ENCODE measurements at places on chromosomes 6 and 20.

GRCh38 chr6:107198631-107199416, 83.5 kb upstream of the BEND3 start:
- DNase-seq, result no peak

DNA sequence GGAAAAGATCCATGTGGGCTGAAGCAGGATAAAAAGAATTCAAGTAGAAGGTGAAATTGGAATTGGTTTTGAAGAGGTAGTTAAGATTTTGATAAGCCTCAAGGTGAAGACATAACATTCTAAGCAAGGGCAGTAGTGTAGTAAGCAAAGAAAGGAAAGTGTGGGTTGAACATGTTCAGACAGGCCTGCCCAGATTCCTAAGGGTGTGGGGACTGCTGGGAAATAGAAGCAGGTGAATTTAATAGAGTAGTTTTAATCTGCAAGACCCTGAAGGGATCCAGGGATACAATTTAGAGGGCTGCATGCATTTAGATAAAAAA, 19.1 kb downstream of the TAB2 start:
- no peak for DNase-seq

- DNase-seq, result no peak
These were observed 130.1 kb downstream of the IPCEF1 start for GRCh38 chr6:154226461-154226860.

DNA sequence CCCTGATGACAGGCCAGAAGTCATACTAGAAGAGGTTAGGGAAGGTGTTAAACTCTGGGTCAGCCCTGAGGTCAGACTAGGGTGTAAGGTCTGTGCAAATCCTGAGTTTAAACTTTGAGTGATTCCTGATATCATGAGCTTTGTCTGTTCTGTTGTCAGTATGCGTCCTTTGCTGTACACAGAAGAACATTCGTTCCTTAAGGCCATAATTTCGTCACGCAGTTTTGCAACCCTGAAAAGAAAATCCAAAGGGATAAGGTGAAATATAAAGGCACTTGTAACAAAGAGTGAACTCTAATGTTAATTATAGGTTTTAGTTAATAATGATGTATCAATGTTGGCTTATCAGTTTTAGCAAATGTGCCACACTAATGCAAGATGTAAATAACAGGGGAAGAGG, 2.3 kb downstream of the DST start:
- no peak for DNase-seq

- no peak for DNase-seq
These were observed 181.5 kb upstream of the LAMP5 start for GRCh38 chr20:9332791-9333479.

DNA sequence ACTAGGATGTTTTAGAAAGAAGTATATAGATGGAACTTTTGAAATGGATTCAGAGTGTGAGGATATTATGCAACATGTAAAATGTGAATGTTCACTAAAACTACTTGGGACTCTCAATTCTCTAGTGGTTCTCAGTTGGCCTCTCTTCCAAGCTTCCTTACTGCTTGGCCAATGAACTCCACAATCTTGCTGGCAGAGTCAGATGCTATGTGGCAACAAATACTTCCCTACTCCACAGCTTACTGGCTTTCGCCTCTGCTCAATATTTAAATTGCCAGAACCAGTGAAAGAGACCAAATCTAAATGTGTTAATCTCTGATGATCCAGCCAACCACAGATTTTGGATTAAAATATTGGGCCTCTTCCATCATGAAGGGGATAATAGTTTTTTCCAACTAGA, 138.4 kb downstream of the HTR1B start:
- no peak for DNase-seq

GRCh38 chr20:49680484-49680883, 33.2 kb downstream of the B4GALT5 start:
- DNase-seq, result no peak

DNA sequence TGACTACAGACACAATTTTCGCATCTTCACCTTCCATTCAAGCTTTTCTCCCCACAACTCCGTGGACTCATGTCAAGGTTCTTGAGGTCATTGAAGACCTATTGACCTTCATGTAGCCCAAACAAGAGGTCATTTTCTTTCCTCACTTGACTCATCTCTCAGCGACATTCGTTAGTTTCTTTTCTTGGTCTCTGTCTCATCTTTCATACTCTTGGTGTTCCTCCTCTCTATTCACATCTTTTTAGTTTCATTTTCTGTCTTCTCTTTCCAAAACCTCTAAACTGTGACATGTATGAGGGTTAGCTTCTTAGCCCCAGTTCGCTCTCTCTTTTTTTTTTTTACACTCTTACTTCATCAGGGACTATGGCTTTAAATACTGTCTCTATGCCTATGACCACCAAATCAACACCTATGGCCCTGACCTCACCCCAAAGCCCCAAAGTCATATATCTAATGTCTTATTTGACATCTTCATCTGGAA, 128.6 kb upstream of the BACH2 start:
- DNase-seq, result no peak

- DNase-seq, result no peak
These were observed 94.6 kb downstream of the EPB41L2 start for GRCh38 chr6:130968476-130968875.

DNA sequence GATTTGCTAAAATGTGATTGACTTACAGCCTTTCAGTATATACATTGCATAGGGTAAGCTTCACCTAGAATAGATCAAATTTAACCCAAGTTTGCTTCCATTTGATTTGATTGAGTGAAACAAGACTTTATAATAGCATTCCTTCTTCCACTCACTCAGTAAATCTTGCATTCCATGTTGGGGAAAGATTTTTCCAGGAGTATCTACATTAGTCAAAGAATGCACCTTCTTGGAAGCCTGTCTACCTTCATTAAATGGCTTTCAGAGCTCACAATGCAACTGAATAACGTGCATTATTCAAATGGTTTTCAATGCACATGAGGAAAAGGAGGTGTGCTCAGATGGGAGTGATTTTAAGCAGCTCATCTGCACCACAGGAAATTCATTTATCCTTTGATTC, 38.3 kb upstream of the TSHZ2 start:
- no peak for DNase-seq

DNA sequence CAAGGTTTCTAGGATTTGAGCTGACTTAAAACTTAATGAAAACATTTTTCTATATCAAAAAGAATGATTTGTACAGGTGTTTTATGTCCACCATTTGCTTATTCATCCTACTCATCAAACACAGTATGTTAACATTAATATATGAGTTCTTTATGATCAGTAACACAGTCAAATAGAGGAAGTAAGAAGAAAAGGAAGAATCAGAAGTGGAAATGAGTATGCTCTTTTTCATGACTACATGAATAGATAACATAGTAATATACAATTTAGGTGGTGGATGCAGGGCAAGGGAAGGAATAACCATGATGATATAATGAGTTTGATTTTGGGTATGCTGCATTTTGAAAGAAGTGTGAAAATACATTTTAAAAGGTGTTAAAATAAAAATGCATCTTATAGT, 16.5 kb downstream of the KPNA5 start:
- no peak for DNase-seq

GRCh38 chr6:145042559-145042958, 692.8 kb downstream of the EPM2A start:
- DNase-seq, result no peak

- no peak for DNase-seq
These were observed 60.4 kb downstream of the SOBP start for GRCh38 chr6:107550241-107550840.

GRCh38 chr6:42257063-42257462, 39.4 kb upstream of the MRPS10 start:
- DNase-seq, result no peak

- DNase-seq, result no peak
These were observed 1.1 kb upstream of the TCF15 start for GRCh38 chr20:611047-611842.

DNA sequence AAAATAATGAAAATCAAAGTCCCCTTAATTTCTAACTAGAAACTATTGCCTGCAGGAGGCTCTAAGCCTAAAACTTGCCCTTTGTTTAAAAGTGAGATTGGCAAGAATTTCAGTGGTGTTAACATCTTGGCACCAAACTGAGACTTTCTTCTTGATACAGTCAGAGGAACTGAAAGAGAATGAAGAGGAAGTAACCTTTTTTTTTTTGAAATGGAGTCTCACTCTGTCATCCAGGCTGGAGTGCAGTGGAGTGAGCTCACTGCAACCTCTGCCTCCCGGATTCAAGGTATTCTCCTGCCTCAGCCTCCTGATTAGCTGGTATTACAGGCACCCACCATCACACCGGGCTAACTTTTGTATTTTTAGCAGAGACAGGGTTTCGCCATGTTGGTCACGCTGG, 3.6 kb downstream of the DOP1A start:
- DNase-seq, result no peak

- no peak for DNase-seq
These were observed 68.4 kb downstream of the RSPO3 start for GRCh38 chr6:127186889-127187288.

DNA sequence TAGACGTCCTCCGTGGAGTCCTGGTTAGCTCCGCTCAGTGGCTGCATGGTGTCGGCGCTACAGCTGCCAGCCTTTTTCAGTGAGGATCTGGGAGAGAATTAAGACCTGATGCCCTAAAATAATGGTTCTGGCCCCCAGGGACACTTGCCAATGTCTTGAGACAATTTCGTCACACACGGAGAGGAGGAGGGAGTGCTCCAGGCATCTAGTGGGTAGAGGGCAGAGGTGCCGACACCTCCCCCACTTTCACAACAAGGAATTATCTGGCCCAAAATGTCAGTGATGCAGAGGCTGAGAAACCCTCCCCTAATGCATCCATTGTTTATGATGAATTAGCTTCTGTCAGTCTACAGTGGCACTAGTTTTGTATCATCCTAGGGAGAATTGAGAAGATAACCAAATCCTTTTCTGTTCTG, 24.4 kb downstream of the TMEM181 start:
- no peak for DNase-seq

DNA sequence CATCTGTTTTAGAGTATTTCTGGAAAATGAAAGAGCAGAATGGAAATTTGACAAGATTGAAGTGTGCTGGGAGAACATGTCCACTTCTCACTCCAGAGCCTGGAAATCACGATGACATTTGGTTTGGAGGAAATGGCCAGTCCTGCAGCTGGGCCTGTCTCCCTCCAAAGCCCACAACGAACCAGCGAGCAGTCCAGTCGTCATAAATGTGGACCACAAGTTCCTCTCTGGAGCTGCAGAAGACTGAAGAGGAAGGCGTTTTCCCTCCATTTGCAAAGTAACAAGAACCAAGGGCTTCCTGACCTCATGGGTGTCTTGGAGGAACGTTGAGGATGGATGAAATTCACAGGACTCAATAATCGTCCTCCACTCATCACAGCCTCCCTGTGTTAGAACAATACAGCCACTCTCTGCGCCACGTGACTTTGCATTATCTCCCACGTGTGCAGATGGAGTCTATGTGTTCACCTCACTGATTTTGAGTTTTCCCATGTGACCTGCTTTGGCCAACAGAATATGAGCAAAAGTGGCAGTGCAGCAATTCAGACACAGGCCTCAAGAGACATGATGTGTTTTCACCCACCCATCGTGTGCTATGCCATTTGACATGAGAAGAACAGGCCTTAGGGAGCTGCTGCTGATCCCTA, 9.1 kb upstream of the SPATS1 start:
- DNase-seq, result no peak

DNA sequence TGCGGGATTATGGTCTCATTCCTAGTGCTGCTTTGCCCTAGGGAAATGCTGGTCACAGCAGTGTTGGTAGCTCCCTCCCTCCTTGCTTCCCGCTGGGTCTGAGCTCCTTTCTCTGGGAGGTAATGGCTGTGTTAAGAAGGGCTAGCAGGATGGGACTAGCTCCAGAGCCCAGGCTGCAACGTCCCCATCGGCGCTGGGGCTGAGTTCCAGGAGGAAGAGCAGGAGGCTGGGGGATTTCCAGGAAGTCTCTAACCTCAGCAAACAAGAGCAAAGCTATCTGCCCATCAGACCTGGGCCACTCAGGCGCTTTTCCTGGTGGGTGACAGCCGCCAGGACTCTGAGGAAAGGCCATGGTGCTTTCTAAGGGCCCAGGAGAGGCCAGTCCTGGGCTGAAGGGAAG, 174.2 kb downstream of the DLL1 start:
- DNase-seq, result no peak

GRCh38 chr20:51352791-51353190, 189.7 kb downstream of the NFATC2 start:
- DNase-seq, result no peak

- no peak for DNase-seq
These were observed 773 bp downstream of the SMAP1 start for GRCh38 chr6:70668499-70668812.
